ENCODE measurements at places on chromosomes 2 and 18. TPM values are rescaled to one million over a fixed set of nuclear protein-coding genes. Genes with fewer than 3 reads are reported as not detected.

The CRACDL gene
- 17.8 TPM for total RNA-seq

GRCh38 chr18:9535430-9535991 lies 60.2 kb downstream of the RALBP1 start:
- no peak for DNase-seq

DNA sequence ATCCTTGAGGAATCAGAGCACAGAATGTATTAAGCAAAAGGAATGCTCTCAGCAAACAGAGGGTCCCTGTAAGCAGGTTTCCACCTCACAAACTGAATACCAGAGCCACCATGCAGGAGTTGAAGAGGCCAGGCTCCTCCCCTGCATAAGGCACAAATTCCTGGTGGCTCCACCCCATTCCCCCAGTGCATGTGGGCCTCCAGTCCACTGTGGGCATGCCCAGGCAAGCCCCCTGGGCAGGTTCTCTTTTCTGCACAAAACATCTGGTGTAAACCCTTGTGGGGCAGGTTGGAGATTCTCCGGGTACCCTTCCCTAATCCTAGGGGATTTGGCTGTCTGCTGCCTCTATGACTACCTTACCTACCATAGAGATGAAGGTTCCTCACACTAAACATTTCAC lies 166.5 kb downstream of the PTPRM start:
- no peak for DNase-seq

- no peak for DNase-seq
Observed at GRCh38 chr18:57630754-57631595, 9.3 kb upstream of the NARS1 start.

DNA sequence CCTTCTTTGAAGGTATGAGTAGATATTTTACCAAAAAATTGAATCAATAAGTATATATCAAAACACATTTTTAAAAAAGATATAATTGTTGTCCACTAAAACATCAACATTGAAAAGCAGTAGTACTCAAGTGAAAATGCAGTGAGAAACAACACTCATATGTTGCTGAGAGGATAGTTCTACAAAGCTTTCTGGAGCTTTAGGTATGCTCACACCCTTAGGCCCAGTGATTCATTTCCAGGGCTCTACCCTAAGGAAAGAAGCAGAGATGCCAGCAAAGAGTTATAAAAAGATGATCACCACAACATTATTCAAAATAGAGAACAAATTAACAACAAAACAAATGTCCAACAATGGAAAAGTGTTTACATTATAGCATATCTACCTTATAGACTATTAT lies 197.3 kb upstream of the CCDC150 start:
- no peak for DNase-seq

The PDE11A gene
- 0.27 TPM for total RNA-seq
